Brain microvascular endothelial cell (primary cell): ENCODE measurements at places on chromosomes 2 and 18.

DNA sequence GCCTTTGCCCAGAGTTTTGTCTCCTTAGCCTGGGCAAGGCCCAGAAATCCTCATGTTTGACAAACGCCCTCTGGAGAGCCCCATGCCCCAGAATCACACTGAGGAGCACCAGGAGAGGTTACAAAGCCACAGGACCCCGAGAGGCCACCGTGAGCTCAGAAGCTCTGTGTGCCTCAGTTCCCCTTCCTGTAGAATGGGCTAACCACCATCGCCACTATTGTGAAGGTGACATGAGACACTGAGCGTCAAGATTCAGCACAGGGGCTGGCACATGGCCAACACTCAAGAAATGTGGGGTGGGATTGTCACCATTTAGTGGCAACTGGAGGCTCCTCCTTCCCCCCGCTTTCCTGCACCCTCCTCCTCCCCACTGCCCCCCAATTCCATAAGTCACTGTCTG, 1.2 kb upstream of the NMUR1 start:
- no peak for DNase-seq

DNA sequence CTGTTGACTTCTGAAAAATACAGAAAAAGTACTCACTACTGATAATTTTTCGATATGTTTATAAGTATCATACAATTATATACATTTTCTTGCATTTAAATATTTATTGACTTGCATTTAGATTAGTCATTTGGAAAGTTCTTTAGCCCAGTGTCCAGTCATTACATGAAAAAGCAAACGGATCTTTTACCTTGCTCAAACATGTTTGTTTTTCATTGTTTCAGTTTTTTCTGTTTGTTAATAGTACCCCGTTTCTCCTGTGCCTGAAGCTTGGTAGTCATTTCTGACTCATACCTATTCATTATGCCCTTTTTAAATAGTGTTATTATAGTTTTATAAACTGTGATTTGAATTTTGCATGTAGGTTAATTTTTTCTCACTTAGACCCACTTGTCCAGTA, 28.1 kb downstream of the CEP192 start:
- no peak for DNase-seq

- DNase-seq = no peak
Measured at GRCh38 chr2:111676291-111676822, 207.6 kb downstream of the ANAPC1 start.

GRCh38 chr2:97734061-97735051, 21.0 kb downstream of the ZAP70 start:
- no peak for DNase-seq

GRCh38 chr2:23427976-23428375, 43.0 kb downstream of the KLHL29 start:
- no peak for DNase-seq

GRCh38 chr2:2456721-2457120, 125.6 kb upstream of the MYT1L start:
- no peak for DNase-seq

- no peak for DNase-seq
Measured at GRCh38 chr2:221836095-221836494, 264.0 kb upstream of the EPHA4 start.

GRCh38 chr2:16644221-16644925, 21.3 kb downstream of the CYRIA start:
- peak; percentile 25 for DNase-seq

DNA sequence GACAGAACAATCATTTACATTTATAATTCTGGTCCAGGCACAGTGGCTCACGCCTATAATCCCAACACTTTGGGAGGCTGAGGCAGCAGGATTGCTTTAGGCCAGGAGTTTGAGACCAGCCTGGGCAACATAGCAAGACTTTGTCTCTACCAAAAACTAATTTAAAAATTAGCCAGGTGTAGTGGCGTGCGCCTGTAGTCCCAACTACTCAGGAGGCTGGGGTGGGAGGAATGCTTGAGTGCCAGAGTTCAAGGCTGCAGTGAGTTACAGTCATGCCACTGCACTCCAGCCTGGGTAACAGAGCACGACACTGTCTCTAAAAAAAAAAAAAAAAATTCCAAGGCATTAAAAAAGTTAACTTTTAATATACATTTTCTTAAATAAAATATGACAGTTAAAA, 88.1 kb downstream of the PLEKHM3 start:
- no peak for DNase-seq

DNA sequence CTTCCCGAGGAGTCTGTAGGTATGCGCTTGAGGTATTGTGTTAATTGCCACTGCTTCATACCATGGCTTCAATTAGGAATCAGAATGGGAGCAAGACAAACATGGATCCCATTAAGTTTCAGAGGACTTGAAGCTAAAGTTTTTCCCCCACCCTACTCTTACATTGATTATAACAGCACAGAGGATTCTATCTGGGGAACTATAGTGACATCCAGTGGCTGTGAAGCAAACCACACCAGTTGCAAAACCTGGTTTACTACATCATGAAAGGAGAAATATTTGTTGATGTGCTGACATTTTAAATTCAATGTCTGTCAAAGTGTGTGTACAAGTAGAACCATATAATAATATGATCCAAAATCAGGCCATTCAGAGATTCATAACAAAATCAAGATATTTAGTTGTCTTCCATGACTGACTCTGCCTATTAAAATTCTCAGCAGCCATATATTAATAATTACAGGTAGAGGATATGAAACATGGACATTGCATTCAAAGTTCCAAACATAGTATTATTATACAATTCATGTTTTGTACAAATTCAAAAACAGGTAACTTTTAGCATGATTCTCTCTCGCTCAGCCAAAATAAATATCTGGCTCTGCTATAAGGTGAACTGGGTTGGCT, 82.9 kb downstream of the GRB14 start:
- peak; percentile 40 for DNase-seq

- DNase-seq = no peak
Measured at GRCh38 chr18:74682141-74682990, 84.7 kb downstream of the ZNF407 start.

- no peak for DNase-seq
Measured at GRCh38 chr2:111634050-111634794, 249.8 kb downstream of the ANAPC1 start.

DNA sequence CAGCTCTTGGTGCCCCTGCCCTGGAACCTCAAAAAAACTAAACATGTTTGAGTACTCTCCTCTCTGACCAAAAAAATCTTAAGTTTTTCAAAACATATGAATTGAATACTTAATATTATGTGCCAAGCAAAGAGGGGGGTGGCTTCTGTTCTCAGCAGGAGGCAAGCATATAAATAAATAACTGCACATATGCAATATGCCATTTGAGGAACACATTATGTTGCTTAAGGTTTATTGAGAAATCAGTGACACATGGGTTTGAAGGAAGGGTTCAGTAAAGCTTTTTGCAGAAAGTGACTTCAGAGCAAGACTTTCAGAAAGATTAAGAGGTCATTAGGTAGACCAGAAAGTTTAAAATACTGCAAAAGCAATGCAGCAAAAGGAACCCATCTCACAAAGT, 429.2 kb downstream of the TDRD15 start:
- no peak for DNase-seq

DNA sequence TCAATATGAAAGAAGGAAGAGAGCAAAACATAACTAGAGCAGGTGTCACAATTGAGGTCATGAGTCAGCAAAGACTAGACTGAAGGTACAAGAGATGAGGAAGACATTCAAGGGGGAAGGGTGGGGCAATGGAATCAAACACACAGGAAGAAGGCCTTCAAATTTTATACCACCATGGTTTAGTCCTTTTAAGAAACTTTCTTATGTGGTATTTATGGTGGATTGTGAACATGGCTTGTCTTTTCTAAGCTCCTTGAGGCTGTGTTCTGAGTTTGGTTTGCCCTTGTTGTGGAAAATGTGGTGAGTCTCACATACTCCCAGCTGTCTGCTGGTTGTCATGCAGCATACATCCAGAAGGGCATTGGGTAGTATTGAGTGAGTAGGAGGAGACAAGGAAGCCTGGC, 62.1 kb downstream of the NABP1 start:
- no peak for DNase-seq

GRCh38 chr18:25659541-25659940, 307.6 kb upstream of the ZNF521 start:
- DNase-seq = no peak

- DNase-seq = no peak
Measured at GRCh38 chr2:44615950-44616518, 254.3 kb downstream of the CAMKMT start.

- DNase-seq = no peak
Measured at GRCh38 chr2:156083763-156084493, 248.6 kb downstream of the NR4A2 start.

DNA sequence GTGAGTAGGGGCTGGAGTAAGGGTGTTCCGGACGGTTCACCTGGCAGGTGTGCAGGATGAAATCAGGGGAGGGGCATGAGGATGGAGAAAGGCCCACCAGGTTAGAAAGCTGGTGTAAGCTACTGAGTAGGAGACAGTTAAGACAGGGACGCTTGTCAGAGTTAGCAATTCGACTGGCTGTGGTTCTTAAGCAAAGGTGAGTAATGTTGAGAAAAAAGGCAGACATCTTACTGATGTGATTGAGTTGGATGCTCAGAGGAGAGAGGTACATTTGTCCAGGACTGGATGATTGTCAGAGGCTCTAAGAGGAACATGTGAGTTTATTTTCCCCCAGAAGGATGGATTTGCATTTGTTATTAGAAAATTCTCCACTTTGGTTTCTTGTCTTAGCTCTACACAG, 90.5 kb upstream of the MGAT5 start:
- DNase-seq = no peak

DNA sequence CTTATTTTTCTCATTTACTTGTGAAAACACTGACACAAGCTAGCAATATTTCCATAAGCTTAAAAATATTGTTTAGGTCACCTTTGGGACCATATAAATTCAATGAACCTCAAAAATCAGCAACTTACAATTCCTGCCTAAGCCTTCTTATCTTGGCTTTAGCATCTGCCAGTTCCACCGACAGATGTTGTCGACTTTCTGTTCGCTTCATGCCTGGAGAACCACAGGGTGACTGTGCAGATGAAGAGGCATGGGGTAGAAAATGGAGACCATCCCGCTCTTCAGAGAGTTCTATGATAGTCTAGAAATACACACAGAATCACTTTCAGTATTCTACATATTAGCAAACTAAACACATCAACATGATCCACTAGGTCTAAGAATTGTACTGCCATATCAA, 64.2 kb downstream of the CCDC88A start:
- DNase-seq = no peak

DNA sequence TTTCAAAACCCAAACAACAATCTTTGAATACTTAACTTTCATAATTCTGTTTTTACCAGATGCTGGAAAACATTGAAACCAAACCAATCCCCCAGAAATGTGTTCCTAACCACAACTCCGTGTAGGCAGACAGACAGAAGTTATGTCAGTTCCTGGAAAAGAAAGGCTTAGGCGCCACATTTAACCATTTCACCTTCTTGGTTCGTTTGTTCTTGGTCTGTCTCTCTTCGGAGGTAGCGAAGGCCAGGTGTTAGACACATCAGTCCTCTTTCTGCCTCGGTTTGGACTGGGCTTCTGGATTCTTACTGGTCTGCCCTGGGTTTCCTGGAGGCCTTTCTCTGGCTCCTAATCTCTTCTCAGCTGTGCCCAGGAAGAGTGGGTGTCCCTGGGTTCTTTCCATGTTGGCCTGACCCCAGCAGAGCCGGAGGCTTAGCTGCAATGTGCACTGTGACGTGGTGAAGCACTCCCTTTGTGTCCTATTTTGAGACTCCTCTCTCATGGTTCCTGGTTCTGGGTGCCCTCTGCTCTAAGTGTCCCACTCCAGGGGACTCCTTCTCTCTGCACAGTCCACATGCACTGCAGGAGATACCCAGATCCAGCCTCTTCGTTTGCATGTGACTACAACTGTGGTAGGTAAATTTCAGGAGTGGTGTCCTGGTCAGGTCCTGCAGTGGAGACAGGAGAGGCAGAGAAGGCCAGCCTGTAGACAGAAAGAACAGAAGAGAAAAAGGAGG, 23.1 kb upstream of the RAB31 start:
- no peak for DNase-seq
